Liver (tissue), 10 donors: ENCODE measurements at places on chromosomes 3 and 15. TPM values are rescaled to one million over a fixed set of nuclear protein-coding genes. Genes with fewer than 3 reads are reported as not detected.

DNA sequence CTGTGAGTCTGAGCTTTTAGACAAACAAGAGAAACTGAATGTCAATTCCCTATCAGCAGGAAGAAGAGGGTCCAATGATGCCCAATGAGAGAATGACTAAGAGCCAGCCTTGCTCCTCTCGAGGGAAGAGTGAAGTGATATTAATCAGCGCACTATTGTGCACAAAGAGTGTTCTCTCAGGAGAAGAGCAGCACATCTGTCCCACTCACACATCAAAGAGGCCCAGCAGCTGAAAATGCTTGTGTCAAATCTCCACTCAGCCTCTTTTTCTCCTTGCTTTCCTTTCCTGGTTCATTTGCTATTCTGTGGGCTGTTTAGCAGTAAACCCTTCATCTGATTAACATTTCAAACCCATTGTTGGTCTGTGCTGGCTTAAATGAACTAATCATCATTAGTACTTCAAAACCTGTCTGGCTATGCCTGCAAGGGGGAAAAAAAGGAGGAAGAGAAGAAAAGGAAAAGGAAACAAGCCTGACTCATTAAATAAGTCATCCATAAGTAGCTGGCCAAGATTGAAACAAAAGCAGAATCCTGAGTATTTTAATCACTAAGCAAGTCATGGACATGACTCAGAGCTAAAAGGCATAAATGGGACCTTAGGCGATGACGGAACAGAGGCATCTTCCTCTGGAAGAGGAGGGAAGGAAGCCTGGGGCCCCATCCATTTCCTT lies 912.7 kb downstream of the TUSC7 start:
- DNase-seq, result no peak

GRCh38 chr3:126811530-126811929 lies 107.5 kb downstream of the CHCHD6 start:
- DNase-seq, result no peak

GRCh38 chr3:196388956-196389355 lies 43.3 kb downstream of the UBXN7 start:
- no peak for DNase-seq

- DNase-seq, result no peak
These were observed 128.3 kb downstream of the TPRA1 start for GRCh38 chr3:127462111-127462655.

DNA sequence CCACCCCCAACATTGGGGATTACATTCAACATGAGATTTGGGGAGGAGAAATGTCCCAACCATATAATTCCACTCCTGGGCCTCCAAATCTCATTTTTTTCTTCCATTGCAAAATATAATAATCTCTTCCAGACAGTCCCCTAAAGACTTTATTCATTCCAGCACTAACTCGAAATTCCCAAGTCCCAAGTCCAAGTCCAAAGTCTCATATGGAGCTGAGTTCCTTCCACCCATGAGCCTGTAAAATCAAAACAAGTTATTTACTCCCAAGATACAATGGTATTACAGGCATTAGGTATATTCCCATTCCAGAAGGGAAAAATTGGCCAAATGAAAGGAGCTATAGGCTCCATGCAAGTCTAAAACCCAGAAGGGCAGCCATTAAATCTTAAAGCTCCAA lies 56.7 kb downstream of the P2RY1 start:
- DNase-seq, result no peak

DNA sequence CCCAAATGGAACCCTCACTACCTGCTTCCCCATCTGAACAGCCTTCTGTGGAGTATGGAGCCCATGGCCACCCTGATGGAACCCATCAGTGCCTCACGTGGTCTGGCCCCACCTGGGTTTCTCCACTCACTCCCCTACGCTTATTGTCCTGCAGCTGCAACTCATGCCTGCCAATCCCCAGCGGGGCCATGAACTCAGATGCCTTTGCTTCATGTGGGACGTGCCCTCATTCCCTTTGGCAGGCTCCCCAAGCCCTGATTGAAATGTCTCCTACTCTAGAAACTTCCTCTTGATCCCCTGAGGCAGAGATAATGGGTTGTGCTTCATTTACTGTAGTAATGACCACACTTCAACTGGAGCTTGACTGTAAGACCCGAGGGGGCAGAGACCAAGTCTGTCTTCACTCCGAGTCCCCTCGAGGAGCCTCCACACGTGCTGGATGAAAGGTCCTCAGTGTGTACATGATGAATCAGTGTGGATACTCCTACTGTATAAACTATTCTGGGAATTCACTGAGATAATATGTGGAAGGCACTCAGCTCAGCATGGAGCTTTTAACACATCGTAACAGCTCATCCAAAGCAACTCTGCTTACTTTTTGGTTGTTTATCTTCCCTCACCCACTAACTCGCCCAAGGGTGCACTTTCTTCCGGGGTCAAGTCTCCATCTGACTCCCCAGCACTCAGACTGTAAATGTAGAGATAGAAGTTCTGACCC lies 232.8 kb upstream of the BHLHE40 start:
- no peak for DNase-seq

DNA sequence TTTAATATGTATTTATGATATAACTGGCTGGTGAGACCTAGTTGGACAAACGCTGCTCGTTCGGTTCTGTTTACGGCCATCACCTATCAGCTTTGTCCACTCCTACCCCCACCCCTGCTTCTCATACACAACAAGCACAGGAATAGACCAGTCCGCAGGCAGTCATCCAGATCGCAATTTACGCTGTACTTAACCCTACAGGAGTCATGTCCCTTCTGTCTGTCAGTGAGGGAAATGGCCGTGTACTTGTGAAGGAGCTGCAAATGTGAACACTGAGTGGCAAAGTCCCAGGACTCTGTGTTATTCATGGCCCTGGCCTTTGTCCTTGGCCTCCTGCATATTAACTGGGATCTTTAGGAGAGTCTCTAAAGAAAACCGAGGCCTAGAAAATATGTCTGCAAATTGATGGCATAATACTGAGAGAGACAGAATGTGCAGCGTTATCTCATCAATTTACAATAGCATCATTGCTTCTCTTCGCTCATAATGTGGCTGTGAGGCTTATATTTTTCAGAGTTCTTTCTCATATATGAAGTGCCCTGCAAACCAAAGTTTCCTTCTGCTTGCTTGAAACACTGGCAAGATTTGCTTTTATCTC lies 7.2 kb upstream of the ABHD10 start:
- DNase-seq, result no peak

GRCh38 chr3:187401856-187402255 lies 33.7 kb downstream of the RTP4 start:
- no peak for DNase-seq

DNA sequence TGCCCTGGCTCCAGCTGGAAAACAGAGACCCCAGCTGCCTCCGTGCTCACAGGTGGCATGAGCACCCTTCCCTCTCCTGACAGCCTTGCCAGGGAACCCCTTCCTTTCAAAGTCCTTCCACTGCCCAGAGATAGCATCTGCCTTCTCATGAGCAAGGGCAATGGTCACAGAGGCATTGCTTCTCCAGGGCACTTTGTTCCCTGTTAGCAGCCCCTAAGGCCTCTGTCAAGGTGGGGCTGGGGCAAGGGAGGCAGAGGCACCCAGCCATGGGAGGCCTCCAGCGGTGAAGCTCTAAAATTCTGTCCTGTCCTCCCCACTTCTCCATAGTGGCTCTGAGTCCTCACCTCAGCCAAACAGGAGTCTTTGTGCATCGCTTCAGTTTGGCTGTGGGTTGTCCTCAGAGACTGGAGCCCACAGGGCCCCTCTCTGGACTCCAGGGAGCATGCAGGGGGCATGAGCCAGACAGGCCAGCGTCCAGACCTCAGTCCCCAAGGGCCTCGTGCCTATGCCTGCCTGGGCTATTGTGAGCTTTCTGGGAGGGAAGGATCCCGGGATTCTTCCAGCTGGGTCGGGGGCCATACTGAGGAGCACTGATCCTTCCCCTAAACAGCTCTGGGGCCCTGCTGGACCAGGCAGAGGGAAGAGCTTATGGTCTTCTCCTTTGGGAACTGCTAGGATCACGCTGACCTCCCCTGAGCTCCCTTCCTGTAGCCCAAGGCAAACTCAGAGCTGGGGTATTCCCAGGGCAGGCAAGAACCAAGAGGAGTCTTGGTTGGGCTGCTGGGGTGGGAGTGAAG lies 106.6 kb downstream of the DNAJB8 start:
- DNase-seq, result no peak

DNA sequence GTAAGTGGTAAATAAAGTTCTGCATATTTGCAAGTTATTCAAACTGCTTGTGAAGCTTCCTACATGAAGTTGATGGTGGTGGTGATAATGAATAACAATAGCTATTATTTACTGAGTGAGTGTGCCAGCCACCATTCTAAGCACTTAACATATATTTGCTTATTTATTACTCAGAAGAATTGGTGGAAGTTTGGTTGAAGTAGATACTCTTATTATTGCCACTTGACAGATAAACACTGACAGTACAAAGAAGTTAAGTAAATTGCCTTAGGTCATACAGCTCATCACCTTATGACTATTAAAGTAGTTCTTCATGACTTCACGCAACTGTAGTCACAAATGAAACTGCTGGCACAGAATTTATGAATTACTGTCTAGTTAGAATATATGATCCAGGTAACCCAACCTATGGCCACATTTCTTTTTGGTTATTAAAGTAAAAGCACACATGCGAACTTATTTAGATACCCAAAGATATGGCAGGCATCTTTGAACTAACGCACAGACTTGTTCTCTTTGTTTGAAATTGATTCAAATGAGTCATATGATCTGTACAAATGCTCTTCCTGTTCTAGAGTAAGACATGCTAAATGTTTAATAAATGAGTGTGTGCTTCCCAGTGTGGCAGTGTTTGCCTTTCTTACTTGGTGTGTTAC lies 99.8 kb upstream of the NR2F2 start:
- no peak for DNase-seq

DNA sequence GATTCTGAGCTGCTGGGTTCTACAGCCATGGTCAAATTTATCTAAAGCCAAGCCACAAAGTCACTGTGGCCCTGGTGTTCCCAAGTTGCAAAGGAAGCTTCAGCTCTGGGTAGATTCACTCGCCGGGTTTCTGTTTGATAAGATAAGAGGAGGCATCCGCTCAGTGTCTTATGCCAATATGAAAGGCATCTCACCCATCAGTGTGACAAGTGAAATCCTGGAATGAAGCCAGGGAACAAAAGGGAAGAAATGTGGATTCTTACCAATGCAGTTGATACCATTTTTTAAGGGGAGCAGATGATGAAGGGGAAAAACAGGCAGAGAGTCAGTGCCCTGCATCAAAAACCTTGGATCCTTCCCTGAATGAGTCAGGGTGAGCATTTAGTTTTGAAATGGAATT lies 2.8 kb upstream of the CPNE4 start:
- no peak for DNase-seq

GRCh38 chr3:128266453-128266852 lies 113.2 kb downstream of the EEFSEC start:
- no peak for DNase-seq

DNA sequence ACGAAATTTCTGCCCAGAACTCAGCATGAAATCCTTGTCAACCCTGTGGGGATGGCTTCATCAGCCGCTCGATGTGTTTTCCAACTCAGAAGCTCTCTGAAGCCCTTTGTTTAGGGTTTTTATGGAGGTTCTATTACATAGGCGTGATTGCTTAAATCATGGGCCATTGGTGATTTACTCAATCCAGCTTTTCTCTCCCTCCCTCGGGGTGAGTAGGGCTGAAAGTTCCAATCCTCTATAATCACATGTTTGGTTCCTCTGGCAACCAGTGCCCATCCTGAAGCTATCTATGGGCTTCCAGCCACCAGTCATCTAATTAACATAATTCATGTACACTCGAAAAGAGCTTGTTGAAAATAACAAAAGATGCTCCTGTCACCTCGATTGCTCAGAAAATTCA lies 51.6 kb downstream of the GATM start:
- DNase-seq, result no peak

- DNase-seq, result no peak
These were observed 647.4 kb downstream of the NR2F2 start for GRCh38 chr15:96977886-96978285.

GRCh38 chr3:171169866-171170265 lies 143.3 kb upstream of the SLC2A2 start:
- no peak for DNase-seq

GRCh38 chr3:130380398-130380797 lies 34.9 kb downstream of the COL6A5 start:
- DNase-seq, result no peak

- DNase-seq, result peak; percentile 72
These were observed at the start of gene P3H2 for GRCh38 chr3:190120269-190121060. Gene P3H2 (minus strand): TSS chr3:190120897. CDS start chr3:190120731, 166 bp downstream.

GRCh38 chr3:123341871-123342630 lies 106.8 kb downstream of the ADCY5 start:
- DNase-seq, result no peak

DNA sequence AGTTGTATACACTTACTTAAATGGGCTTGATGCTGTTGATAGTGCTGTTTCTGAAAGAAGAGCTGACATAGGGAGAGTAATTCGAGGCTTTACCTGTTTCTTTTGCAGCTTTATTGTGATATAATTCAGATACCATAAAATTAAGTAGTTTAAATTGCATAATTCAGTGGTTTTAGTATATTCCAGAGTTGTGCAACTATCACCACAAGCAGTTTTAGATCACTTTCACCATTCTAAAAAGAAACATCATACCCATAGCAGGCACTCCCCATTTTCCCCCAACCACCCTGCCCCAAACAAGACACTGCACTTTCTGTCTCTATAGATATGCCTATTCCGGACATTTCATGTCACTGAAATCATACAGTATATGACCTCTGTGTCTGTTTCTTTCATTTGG lies 98.5 kb downstream of the MTHFS start:
- DNase-seq, result no peak

DNA sequence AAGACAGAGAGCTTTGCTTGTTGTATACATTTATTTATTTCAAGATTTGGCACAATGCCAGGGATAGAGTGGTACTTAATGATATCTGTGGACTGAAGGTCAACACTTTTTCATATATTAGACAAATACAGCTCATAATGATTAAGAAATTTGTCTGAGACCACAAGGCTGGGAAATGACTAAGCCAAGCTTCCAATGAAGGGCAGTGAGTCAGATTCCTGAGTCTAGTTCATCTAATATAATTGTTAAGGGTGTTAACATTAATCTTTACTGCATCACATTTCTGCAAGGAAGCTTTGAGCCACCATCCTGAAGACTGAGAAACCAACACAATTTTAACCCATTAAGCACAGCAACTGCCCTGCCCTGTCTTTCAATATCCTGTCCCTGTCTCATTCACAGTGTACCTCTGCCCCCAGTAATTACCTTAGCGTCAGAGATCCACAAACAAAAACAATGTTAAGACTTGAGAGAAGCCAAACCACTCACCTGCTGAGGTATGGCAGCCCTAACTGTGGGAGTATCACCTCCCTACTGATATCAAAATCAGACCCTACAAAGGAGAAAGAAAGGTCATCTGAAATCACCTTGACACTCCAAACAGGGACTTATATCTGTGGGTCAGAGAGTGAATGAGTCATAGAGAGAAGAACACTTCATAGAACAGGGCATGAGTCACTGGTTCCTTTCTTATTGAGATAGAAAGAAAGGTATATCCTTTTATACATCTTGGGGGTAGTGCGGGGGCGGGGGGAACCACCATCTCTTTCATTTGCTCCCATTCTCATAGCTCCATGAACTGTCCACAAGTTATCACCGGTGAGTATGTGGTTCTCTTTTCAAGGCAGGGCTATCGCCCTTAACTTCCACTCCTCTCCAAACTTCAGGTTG lies 74.7 kb downstream of the MAGI1 start:
- no peak for DNase-seq

GRCh38 chr3:194315088-194315964 lies 35.8 kb downstream of the CPN2 start:
- DNase-seq, result peak; percentile 87

Gene SV2B
- 0.16 TPM for polyA plus RNA-seq

Gene RPL22L1
- polyA plus RNA-seq, result 82.1 TPM

Gene PRSS50
- polyA plus RNA-seq, result not detected

Gene TMEM40
- polyA plus RNA-seq, result not detected

Gene KBTBD13
- polyA plus RNA-seq, result not detected

Gene NKIRAS1
- 11.2 TPM for polyA plus RNA-seq

Gene LINGO1
- not detected for polyA plus RNA-seq

Gene SLC24A5
- polyA plus RNA-seq, result not detected
